Peyer's patch (tissue), 4 donors: ENCODE measurements at places on chromosomes 2 and 18. TPM values are rescaled to one million over a fixed set of nuclear protein-coding genes. Genes with fewer than 3 reads are reported as not detected.
A peak's percentile ranks its signal among the peaks of the same experiment; 100 is the strongest.

Gene SIGLEC15
- 0.47 TPM for total RNA-seq

Gene THSD7B
- 0.80 TPM for total RNA-seq

Gene UGT1A9
- 17.3 TPM for total RNA-seq

GRCh38 chr2:189411860-189412259 is 29.4 kb upstream of the WDR75 start:
- H3K4me3 ChIP-seq: no peak overlapping the region
- no peaks in the 10 kb centered on the region for H3K27me3 ChIP-seq
- no peaks in the 10 kb centered on the region for H3K4me1 ChIP-seq
- no peak overlapping the region for H3K27ac ChIP-seq

DNA sequence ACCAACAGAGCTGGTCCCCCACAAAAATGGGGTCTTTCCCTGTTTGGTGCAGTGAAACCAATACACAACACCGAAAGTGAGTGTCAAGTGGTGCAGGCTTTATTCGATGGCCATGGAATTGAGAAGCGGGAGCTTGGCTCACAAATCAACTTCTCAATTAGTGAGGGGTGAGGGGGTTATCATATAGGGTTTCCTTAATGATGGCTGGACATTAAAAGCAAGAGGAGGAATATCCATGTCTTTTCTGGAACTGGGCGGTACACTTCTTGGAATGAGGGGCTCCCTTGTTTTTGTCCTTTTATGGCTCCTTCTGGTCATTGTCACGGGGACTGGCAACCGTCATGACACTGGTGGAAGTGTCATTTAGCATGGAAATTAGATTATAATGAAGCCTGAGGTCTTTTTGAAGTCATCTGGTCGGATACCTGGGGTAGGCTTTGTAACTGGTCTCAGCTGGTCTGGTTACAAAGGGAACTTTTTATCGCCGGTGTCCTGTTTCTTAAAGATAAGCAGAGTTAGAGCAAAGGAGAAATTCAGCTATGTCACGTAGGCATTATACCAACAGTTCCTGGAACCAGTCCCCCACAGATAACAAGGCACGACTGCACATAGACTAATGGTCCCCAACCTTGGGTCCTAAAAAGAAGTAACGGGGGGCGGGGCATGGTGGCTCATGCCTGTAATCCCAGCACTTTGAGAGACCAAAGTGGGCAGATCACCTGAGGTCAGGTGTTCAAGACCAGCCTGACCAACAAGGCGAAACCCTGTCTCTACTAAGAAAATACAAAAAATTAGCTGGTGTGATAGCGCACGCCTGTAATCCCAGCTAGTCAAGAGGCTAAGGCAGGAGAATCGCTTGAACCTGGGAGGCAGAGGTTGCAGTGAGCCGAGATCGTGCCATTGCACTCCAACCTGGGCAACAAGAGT is 93.5 kb upstream of the NDUFV2 start:
- no peaks in the 10 kb centered on the region for H3K36me3 ChIP-seq
- no peak overlapping the region for H3K4me3 ChIP-seq
- H3K27ac ChIP-seq: no peak overlapping the region
- DNase-seq: no peak
- no peaks in the 10 kb centered on the region for H3K4me1 ChIP-seq
- H3K27me3 ChIP-seq: no peaks in the 10 kb centered on the region

GRCh38 chr2:45713136-45713535 is 61.7 kb downstream of the PRKCE start:
- no peaks in the 10 kb centered on the region for H3K36me3 ChIP-seq
- H3K4me1 ChIP-seq: no peaks in the 10 kb centered on the region
- no peaks in the 10 kb centered on the region for H3K27me3 ChIP-seq
- H3K4me3 ChIP-seq: no peak overlapping the region
- no peak overlapping the region for H3K27ac ChIP-seq

- peaks cover 50% of the 10 kb centered on the region for H3K27me3 ChIP-seq
- DNase-seq: no peak
- no peak overlapping the region for H3K27ac ChIP-seq
- H3K4me1 ChIP-seq: peaks cover under 1% of the 10 kb centered on the region
- no peaks in the 10 kb centered on the region for H3K36me3 ChIP-seq
- H3K4me3 ChIP-seq: no peak overlapping the region
Measured at GRCh38 chr2:222311978-222312738, 13.4 kb upstream of the PAX3 start.

DNA sequence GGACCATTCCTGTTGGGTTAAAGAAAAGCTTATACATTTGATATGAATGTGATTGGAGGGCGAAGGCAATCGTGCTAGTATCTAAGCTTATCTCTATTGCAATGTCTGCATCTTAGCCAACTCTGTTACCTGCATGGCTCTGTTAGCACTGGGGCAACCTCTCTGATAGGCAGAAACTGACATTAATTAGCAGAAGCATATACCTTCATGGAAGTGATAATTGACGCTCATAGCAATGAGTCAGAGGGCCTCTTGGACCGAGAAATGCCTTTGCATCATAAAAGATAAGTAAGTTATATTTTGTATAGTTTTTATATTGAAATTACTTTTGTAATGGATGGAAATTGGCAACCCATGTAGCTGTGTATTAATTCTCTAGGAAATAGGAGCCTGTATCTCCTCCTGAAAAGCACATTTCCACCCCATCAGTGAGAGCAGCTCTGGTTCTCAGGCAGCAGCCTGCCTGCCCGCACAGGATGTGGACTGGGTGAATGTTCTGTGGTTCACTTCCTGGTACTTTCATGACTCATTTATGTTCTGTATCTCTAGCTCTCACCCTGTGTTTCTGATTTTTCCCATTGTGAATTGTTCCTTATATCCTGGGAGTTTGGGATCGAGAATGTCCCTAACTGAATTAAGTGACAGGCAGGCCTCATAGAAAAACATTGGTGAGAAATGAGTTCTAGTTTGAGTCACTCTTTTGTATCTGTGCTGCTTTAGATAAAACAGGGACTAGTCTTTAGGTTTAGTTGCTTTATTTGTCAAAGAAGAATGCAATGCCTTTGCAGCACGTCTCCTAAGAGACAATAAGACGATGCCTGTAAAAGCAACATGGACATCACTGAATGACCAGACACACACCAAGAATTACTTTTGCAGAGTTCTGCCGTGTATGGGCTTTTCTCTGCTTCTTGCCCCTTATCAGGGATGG is 344.9 kb downstream of the DCDC2C start:
- H3K27me3 ChIP-seq: no peaks in the 10 kb centered on the region
- no peak overlapping the region for H3K27ac ChIP-seq
- peak; percentile 49 for DNase-seq
- H3K4me1 ChIP-seq: no peaks in the 10 kb centered on the region

DNA sequence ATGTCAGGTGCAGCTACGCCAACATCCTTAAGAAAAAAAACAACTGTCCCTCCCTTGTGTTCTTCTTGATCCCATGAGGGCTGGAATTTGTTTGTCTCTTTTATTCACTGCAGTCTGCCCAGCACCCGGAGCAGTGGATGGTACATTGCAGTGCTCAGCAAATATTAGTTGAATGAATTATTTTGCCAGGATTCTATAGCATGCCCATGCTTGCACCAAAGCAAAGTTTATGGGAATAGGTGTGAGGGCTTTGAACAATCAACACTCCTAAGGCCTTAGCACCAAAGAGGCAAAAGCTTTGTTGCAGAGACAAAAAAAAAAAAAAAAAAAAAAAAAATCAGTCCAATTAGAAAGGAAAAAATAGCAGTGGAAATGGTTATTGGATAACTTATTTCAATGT is 28.7 kb upstream of the DCC start:
- no peak overlapping the region for H3K27ac ChIP-seq
- H3K27me3 ChIP-seq: no peaks in the 10 kb centered on the region
- DNase-seq: no peak

GRCh38 chr2:35821675-35822074 is 533.9 kb upstream of the CRIM1 start:
- no peaks in the 10 kb centered on the region for H3K4me1 ChIP-seq
- no peaks in the 10 kb centered on the region for H3K36me3 ChIP-seq
- no peaks in the 10 kb centered on the region for H3K27me3 ChIP-seq
- DNase-seq: no peak
- no peak overlapping the region for H3K4me3 ChIP-seq

GRCh38 chr2:54673501-54673998 is 49.9 kb upstream of the EML6 start:
- no peaks in the 10 kb centered on the region for H3K4me1 ChIP-seq
- H3K27me3 ChIP-seq: no peaks in the 10 kb centered on the region
- H3K27ac ChIP-seq: peak overlapping the region; percentile 72
- peak; percentile 61 for DNase-seq
- peak overlapping the region; percentile 15 for H3K4me3 ChIP-seq
